T-helper 22 cell (primary cell): ENCODE measurements at places on chromosomes 4 and X.

DNA sequence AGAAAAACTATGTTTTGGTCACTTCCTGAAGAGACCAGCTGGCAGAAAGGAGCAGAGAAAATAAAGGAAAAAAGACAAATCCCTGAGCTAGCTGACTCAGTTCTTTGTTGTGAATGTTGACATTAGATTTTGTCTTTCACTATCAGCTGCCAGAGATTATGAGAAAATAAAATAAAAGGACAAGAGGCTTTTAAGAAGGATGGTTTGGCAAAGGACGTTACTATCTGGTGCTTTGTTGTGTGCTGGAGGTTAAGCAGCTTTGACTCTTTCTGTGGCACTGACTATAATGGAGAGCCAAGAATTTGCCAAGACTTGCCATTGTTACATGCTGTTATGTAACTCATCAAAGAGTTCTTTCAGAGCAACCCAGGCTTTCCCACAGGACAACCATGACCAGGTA is 12.1 kb downstream of the ASB5 start:
- DNase-seq, result no peak

- DNase-seq, result no peak
Measured at GRCh38 chrX:127011629-127012028, 192.1 kb downstream of the PRR32 start.

GRCh38 chr4:63742882-63743281 is 666.4 kb downstream of the TECRL start:
- DNase-seq, result no peak

- no peak for DNase-seq
Measured at GRCh38 chr4:82491251-82491960, 61.0 kb downstream of the ENOPH1 start.

DNA sequence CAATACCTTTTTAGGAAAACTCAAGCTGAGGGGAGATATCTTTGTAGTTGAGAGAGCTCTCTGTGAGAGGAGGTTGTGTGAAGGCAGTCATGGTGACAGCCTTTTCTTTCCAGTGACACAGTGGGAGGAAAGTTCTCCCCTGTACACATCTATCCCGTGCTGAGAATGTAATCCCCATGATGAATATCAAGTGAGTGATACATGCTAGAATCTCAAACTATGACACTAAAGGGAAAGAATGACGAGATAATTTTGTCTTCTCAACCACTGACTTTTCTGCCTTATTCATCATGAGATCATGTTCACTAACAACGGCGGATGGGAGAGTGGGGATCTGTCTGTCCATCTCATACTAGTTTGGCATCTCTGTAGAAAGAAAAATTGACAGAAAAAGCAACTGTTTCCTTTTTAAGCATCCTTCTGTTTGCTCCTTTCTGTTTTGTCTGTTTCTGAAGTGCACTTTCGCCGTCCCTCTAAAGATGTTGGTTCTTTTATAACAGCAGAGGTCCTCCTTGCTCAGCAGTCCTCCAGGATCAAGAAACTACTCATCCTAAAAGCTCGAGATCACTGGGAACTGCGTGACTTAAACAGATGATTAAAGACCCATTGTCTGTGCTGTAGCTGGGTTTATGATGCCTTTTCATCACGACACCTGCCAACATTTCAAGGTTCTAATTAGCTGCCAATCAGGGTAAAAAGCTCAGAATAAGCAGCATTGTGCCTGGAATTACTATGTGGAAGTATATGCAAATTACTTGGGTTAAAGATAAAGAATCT is 137.6 kb downstream of the DCK start:
- no peak for DNase-seq

DNA sequence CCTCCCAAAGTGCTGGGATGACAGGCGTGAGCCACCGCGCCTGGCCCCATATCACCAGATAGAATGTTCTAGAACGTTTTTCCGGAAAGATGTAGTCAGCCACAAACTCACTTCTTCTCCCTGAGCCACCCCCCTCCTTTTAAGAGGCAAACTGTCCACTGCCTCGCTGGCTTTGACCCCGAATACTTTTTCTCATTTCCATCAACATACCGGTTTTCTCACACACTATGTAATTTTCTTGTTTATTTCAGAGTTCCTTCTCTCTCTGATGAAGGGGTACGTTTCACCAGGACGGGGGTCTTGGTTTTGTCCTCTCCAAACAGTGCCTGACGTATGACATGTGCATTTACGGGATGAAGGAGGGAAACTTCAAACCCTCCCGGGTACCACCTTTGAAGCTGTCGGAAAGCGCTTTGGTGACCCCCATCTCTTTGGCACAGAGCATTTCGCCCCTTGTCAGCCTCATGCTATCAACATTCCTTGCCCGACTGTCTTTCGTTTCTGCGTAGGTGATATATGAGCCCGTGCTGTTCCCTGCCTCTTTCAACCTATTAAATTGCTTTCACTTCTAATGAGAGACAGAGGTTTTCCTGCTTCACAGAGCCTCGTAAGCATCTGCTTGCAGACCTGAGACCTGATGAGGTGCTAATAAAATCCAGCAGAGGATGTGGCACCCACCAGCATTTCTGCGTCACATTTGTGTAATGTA is 73.8 kb downstream of the CRLF2 start:
- no peak for DNase-seq

DNA sequence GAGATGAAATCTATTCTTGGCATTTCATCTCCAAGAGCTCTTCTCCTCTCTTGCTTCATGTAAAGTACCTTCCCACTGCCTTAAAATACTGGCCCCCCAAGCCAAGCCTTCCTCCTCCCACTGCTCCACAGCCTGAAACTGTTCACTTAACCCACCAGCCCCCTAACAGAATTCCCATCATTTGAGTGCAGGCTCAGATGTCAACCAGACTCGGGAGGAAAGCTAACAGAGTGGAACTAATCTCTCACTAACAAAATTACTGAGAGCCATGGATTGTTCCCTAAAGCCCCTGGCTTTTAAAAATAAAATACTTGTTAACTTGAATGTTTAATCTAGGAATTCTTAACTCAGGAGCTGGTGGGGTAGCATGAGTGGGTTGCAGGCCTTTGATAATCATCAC is 7.1 kb upstream of the DCUN1D4 start:
- no peak for DNase-seq

- no peak for DNase-seq
Measured at GRCh38 chrX:155534800-155535199, 76.4 kb upstream of the F8A3 start.

DNA sequence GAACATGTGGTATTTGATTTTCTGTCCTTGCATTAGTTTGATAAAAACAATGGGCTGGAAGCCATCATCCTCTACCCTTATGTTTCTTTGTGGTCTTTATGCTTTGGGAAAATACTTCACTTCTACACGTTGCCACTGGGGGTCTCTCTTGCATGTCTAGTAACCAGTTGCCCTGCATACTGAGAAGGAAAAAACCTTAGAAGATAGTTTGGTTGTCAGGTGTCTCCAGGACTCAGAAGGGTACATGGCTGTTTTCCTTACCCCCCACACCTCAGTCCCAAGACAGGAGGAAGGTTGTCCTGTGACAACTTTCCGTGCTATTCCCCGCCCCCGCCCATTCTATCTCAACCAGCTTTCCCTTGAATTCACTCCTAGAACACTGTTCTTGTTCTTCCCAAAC is 62.1 kb upstream of the LANCL3 start:
- DNase-seq, result no peak

DNA sequence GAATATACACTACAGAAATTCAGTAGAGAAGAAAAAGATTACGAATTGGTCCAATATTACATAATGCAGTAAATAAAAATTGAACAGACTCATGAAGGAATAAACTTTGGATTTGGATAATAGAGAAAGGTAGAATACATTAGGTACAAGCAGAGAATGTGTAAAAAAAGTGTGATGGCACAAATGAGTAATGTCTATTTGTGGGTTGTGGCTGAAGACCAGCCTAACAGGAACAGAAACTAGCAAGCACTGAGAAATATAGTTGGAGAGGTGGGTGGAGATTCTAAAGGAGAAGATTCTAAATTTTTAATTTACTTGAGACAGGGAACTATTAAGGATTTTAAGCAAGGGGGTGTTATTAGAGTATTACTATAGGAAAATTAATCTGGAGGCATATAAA is 15.2 kb upstream of the CLOCK start:
- DNase-seq, result no peak
